Endothelial cell of umbilical vein (primary cell): ENCODE measurements at places on chromosomes 5 and 9.

DNA sequence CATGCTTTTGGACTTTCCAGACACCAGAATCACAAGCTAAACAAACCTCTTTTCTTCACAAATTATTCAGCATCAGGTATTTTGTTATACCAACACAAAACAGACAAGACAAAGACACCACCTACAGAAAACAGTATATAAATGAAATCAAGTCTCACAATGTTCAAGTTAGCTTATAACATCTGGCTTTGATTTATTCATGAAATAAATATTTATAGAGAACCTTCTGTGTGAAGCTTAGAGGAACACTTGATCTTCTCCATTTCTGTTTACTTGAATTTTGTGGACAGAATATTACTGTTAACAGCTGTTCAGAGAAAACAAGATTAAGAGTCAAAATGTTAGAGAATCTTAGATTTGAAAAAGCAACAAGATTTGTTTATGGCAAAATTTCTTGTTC is 137.4 kb upstream of the PRR16 start:
- DNase-seq, result no peak

DNA sequence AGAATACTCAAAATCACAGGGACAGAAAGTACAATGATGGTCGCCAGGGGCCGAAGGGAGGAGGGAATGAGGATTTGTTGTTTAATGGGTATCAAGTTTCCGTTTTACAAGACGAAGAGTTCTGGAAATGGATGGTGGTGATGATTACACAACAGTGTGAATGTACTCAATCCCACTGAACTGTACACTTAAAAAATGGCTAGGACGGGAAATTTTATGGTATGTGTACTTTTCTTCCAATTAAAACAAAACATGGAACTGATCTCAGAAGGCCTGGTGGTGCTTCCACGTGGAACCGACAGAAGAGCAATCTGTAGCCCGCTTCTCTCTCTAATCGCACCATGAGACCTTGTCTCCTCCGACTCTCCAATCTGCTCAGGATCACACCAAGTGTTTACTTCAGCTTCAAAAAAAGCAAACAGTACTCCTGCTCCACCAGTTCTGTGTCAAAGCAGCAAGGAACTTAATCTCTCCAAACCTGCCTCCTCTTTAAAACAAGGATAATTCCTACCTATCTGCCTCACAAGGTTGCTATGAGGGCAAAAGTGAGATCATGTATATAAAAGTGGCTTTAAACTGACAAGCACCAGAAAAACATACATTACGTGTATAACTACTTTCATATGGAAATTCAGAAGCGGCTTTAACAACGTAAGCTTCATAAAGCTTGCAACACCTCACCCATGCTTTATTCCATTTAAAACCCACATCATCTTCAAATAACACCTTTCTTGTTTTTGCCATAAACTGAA is 2.1 kb downstream of the ECPAS start:
- DNase-seq, result no peak

GRCh38 chr9:89839449-89839848 is 234.6 kb downstream of the GADD45G start:
- no peak for DNase-seq

- peak; percentile 21 for DNase-seq
Observed at GRCh38 chr9:137156567-137157375, 13.1 kb downstream of the LRRC26 start.

- no peak for DNase-seq
Observed at GRCh38 chr5:79759436-79759835, 69.8 kb downstream of the CMYA5 start.

- DNase-seq, result peak; percentile 64
Observed at GRCh38 chr9:101119206-101119819, 90.8 kb downstream of the PLPPR1 start.

DNA sequence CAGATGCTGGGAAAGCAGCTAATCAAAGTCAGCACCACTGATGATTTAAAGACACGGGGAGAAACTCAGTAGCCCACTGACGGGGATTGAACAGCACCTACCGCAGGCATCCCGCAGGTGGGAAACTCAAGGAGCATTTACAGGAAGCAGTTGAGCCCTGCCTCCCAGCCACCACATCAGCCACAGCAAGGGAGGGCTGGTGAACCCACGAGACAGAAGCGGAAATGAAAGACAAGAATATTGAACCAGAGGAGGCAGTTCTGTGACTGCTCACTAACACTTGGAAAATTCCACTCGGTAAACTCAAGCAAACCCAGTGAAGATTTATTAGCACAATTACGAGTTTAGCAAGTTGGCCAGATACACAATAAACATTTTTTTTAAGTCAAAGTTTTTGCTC is 10.6 kb upstream of the FAM163B start:
- no peak for DNase-seq

GRCh38 chr5:153985498-153985897 is 53.2 kb downstream of the FAM114A2 start:
- DNase-seq, result no peak

- no peak for DNase-seq
Observed at GRCh38 chr9:115057559-115057958, 60.4 kb downstream of the TNC start.

DNA sequence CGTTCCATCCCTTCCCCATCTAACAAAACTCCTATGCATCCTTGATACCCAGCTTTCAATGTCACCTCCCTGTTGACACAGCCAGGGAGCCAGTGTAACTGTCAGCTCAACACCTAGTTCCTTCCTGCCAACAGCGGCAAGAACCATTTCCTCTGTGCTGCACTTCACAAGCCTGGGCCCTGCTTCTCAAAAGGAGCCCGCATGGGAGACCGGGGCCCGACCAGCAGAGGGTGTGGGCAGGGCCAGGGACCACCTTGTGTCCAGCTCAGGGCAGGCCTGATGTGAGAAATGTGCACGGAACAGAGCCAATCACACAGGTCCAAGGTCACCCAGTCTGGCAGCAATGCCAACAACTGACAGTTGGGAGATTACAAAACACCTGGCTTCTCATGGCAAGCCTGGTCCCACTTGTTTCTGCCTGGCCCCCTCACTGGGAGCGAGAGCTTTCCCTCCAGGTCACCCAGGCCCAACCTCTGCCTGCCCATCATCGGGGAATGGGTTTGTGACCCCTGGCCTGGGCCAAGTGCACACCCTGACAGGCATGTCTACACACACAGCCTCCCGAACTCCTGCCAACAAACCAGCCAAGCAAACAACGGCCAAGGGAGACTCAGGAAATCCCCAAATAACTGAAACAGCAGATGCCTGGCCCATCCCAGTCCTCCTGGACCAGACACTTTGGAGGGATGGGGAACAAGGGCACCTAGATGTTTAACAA is 3.1 kb downstream of the RNF44 start:
- DNase-seq, result peak; percentile 44

GRCh38 chr5:121182788-121183490 is 668.7 kb upstream of the FTMT start:
- DNase-seq, result peak; percentile 62
